NCI-H526 treated with DMSO at 0.1 percent for 48 hours (cell line): ENCODE measurements at places on chromosomes 12 and 14.

DNA sequence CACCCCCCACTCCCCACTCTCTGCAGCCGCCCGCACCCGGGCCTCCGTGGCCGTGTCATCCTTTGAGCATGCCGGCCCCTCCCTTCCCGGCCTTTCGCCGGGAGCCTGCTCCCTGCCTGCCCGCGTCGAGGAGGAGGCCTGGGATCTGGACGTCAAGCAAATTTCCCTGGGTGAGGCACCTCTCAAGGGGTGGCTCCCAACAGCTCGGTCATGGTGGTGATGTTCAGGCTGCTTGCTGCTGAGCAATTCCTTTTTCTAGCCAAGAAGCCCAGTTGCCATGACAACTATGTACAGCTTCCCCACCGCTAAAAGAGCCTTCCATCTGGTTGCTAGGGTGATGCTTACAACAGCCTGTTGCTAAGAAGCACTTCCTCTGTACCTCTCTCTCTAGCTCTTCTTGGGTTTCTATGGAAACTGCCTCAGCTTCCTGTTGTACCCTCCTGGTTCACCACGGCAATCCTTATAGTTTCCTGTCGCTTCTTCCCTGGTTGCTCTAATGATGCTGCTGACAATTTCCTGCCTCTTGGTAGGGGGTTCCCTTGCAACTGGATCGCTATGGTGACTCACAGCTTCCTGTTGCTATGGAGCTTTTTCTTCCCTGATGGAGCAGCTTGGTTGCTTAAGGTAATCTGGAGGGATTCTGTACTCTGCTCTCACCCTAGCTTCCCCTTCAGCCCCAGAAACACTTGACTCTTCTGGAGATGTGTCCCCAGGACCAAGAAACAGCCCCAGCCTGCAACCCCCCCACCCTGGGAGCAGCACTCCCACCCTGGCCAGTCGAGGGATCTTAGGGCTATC lies 11.0 kb downstream of the ZNF219 start:
- DNase-seq = no peak

DNA sequence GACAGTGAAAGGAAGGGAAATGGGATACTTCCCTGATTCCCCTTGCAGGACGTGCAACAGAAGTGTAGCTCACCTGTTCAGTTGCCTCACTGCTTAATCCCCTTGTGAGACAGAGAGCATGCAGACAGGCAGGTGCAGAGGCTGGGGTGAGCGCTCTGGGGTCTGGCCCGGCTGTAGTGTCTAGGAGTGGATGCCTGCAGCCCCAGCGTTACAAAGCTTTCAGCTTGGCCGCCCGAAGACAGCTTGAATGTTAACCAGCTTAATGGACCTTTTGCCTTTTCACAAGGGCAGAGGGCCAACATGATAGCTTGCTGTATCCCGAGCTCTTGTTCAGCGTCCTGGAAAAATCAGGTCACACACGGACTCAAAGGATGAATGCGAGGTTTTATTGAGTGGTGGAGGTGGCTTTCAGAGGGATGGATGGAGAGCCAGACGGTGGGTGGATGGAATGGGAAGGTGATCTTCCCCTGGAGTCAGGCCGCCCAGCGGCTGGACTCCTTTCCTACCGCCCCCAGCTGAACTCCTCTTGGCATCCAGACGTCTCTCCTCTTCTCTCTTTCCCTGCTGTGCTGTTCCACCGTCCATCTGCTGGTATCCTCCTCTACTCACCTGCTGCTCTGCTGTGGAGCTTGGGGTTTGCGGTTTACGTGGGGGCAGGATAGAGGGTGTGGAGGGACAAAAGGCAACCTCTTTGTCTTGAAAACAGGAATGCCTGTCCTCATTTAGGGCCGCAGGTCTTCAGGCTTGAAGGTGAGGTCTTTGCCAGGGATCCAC lies 86.2 kb upstream of the RESF1 start:
- no peak for DNase-seq

GRCh38 chr12:124696693-124697476 lies 129.5 kb upstream of the NCOR2 start:
- no peak for DNase-seq

DNA sequence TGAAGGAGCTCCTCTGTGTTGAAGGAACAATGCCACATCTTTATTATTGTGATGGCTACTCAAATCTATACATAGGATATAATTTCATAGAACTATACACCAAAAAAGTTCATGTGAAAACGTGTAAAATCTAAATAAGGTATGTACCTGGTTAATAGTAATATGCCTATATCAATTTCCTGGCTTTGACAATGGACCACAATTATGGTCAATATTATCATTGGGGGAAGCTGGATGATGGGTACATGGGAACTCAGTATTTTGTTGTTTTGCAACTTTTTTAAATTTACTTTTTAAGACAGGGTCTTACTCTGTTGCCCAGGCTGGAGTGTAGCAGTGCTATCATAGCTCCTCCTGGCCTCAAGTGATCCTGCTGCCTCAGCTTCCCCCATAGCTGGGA lies 270.7 kb downstream of the TMEM132C start:
- no peak for DNase-seq

DNA sequence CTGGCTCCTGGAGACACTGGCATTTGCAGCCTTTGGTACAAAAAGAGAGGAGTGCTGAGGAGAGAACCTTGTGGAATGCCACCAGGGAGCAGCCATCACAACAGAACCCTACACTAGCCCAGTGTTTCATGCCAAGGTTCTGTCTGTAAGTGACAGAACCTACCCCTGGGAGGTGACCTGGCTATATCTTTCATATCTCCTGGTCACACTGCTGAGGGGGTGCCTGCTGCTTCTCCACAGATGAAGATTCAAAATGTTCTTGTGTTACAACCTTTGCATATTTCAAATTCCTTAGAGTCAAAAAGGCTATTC lies 12.7 kb upstream of the EIF4B start:
- no peak for DNase-seq
